ENCODE measurements at places on chromosomes 7 and 10. TPM values are rescaled to one million over a fixed set of nuclear protein-coding genes. Genes with fewer than 3 reads are reported as not detected.

DNA sequence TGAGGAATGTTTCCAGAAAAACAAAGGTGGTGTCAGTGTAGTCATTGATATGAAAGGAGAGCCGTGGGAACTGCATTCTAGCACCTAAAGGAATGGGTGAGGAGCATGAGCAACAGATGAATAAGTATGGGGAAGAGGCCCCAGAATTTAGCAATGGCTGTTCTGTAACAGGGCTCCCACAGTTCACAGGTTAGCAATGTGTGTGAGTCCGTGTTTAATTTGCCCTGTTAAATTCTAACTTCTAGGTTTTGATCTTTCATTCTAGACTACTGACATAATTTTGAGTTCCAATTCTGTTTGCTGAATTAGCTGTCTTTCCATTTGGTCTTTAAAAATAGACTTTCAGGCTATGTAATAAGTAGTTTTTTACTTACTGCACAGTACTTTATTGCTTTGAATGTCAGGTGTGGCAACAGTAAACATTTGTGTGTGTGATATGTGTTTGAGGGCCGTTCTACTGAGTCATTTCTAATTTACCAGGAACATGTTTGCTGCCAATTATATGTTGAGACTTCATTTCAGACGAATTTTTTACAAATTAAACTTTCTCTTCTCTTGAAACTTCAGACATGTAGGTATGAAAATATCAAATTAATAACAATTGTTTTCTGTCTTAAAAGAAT lies 8.8 kb downstream of the STK17A start:
- no peak for DNase-seq

Gene TCAF2
- total RNA-seq, result 0.71 TPM

DNA sequence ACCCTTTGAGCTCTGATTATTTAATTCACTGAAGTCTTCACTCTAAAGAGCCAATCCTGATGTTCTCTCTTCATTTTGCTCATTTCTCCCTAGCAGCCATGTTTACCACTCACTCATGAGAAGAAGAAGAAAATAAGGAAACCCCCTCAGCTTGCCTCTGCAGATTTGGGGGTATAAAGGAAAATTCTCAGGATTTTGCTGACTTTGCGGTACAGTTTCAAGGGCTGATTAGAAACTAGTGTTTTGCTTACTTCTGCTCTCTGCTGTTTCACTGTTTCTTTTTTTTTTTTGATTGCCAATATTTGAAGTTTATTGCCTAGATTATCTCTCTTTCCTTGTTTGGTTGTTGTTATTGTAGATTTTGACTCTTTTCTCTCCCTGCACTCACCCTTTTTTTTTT lies 23.4 kb downstream of the PCBD1 start:
- DNase-seq, result no peak

- no peak for DNase-seq
These were observed 2.8 kb upstream of the SLC29A3 start for GRCh38 chr10:71316056-71316785.

DNA sequence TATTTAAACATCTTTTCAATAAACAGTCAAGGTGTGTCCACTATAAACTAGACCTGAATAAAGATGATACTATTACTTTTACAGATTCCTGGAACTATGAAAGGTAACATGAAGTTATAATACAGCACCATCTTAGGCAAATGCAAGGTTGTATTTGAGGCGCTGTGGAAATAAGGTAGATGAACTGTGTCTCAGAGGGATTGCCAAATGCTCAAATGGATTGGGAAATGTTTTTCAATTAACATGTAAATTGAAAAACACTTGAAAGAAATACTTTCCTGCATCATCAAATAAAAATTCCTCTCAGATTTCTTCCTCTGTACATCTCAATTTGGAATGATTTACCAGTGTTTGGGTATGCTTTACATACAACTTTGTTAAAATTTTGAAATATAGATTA lies 139.4 kb downstream of the DKK1 start:
- DNase-seq, result no peak
